ENCODE measurements at places on chromosomes 11 and 22.
A peak's percentile ranks its signal among the peaks of the same experiment; 100 is the strongest.

- no peak for DNase-seq
These were observed at the start of gene MCHR1 for GRCh38 chr22:40679249-40679963. Gene MCHR1 (plus strand): TSS chr22:40679484. CDS start chr22:40679653, 169 bp downstream.

- no peak for DNase-seq
These were observed 8.5 kb downstream of the ELFN2 start for GRCh38 chr22:37418627-37419369.

- DNase-seq = no peak
These were observed 2.9 kb upstream of the MRGPRG start for GRCh38 chr11:3221408-3222002.

- no peak for DNase-seq
These were observed 138.4 kb downstream of the FAT3 start for GRCh38 chr11:92362989-92363388.

DNA sequence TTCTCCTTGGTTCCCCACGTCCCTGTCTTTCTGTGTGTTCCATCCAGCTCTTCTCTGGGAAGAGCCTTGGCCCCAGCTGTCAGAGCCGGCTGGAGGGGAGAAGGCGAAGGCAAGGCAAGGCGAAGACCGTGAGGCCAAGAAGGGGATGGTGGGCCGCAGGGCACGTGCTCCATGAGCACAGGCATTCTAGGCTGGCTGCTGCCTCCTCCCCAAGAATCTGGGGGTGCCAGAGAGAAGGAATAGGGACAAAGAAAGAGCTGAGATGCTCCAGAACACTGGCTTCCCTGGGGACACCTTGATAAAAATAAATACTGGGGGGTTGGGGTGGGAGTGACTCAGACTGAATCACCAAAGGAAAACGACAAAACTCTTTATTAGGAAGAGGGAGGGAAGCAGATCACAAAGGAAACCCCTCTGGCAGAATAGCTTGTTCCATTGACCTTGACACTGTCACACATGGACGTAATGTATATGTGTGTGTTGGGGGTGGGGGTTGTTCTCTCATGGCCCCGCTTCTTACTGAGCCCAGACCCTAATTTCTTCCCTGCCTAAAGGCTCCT, 52.5 kb downstream of the NECTIN1 start:
- no peak for DNase-seq

DNA sequence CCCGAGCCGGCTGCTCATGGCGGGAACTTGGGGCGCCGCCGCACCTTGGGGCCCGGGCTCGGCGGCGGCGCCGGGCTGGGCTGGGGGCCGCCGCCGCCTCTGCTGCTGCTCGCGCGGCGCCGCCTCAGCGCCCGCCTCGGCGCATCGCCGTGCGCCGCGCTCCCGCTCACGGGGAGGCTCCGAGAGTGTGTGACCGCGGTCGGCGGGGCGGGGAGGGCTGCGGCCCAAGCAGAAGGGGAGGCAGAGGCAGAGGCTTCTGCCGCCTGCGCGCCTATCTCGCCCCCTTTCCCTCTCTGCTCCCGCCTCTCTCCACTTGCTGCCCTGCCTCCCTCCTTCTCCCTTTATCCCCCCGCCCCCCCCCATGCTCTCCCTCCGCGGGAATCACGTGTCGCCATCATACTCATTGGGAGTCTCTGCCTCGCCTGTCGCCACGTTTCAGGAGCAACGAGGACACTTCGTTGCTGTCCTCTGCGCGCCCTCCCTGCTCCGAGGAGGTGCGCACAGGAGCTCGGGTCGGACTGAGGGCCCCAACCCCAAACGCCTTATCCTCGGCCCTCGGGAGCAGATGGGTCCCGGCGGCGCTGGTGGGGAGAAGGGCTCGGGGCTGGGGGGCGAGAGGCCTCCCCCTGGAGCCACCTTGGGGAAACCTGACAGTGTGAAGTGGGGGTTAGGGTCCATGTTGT, at the start of gene GUCY1A2:
Gene GUCY1A2, minus strand, starts transcription at position 258 of the 683 bp plus-strand sequence. CDS start 421 bp downstream, outside the sequence.
- no peak for DNase-seq

DNA sequence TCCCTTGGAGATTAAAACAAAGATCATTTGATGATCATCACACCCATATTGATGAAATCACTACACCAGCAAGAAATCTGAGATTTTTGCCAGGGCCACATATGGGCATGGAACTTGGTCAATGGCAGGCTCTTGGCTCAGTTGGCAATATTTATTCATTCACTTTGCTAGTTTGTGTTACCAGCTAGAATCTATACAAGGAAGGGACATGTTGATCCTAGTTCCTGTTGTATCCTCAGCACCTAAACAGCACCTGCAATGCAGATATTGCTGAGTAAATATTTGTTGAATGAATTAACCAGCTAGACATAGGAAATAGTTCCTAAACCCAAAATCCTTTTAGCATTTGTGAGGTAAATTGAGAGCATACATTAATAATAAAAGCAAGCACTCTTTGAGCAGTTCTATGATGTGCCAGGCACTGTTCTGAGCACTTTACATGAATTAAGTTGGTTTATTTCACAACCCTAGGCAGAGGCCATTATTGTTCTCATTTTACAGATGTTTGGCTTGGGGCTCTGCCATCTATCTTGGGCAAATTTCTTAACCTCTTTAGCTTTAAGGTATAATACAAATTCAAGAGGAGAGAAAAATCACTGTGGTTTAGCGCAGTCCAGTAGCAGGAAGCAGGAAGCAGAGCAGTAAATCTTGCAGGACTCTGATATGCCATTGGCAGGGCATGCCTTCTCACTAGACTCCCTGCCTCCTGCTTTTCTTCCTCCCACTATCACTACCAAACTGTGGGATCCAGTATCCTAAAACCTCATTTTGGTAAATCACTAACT, 1.6 kb downstream of the TRIM68 start:
- DNase-seq = no peak

DNA sequence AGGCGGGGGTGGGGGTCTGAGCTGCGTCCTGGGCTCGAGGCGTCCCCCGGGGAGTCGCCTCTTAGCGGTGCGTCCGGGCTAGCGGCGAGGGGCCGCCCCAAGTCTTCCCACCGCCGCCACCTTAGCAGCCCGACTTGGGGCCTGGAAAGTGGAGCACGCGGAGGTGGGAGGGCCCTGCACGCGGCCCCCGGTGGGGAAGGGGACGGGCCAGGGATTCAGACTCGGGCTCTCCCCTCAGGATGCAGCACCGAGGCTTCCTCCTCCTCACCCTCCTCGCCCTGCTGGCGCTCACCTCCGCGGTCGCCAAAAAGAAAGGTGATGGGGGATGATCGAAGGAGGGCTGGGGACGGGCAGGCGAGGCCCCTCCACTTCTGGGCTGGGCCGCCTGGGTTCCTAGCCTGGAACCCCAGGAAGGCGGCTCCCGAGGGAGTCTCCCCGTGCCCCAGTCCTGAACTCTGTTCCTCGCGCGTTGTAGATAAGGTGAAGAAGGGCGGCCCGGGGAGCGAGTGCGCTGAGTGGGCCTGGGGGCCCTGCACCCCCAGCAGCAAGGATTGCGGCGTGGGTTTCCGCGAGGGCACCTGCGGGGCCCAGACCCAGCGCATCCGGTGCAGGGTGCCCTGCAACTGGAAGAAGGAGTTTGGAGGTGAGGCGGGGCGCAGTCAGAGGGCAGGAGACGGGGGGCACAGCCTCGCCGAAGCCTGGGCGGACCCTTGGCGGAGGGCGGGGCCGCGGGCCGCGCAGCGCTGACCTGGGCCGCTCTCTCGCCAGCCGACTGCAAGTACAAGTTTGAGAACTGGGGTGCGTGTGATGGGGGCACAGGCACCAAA, 563 bp downstream of the MDK start:
- no peak for DNase-seq

DNA sequence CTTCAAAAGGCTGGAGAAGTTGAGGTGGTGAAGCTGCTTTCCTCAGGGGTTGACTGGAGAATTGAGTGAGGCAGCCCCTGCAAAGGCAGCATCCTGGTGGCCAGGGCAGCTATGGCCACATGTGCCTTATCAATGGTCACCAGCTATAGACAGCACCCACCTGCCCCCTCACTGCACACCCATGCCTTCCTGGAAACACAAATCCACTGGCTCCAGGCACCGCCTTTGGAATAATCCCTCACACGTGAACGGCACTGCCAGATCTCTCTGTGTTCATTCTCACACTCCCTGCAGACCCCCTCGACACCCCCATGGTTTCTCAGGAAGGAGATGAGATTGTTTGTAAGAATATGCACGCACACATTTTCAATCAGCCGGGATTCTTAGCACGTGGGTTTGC, 1297.8 kb downstream of the TBC1D22A start:
- DNase-seq = no peak

- no peak for DNase-seq
These were observed 54.1 kb downstream of the MAML2 start for GRCh38 chr11:96288915-96289314.

DNA sequence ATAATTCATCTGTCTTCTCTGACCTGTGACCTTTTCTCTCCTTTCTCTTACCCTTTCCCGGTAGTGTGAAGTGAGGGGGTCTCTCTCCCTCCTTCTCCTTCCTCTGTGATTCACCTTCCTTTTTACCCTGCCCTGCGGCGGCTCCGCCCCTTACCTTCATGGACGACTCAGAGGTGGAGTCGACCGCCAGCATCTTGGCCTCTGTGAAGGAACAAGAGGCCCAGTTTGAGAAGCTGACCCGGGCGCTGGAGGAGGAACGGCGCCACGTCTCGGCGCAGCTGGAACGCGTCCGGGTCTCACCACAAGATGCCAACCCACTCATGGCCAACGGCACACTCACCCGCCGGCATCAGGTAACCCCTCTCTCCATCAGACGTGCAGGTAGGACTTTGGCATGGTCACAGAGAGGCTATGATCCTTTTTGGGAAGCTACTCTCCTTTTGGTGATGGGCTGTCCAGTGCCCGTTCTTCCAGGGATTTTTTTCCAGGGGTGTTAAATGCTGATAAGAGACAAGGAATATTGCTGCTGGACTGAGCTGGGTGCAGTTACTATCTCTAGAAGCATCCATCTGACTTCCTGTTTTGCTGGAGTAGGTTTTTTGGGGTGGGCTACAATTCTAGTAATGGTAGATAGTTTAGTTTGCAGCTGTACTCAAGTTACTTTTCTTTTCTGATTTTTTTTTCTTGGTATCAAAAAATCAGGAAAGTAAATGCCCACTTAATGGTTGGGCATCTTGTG, 29.9 kb downstream of the CTNND1 start:
- no peak for DNase-seq

GRCh38 chr11:72015511-72016061, 16.9 kb downstream of the IL18BP start:
- no peak for DNase-seq

- no peak for DNase-seq
These were observed 15.4 kb downstream of the FAM181B start for GRCh38 chr11:82718307-82718706.

DNA sequence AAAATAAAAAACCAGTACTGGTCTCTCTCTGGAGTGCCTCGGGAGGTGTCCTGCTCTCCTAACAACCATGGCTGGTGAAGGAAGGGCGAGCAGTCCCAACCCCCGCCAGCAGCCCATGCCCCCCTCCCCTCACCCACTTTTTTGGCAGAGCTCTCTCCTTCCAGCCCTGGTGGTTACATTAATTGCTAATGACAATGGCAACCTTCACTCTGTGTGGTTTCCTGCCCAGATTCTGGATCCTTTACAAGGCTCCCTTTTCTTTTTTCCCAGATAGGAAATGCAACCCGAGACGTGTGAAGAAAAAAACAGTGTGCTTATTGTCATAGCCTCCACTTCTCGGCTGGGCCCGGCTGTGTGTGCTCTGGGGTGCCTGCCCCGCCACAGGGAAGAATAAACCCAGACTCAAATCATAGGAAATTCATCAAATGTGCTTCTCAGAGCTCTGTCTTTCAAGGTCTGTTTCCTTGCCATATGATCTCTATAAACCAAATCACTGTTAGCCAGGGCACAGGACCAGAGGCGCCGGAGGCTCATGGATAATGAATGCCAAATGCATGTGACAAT, 513.0 kb downstream of the SOX6 start:
- no peak for DNase-seq

GRCh38 chr22:30286813-30287647, 2.3 kb downstream of the CASTOR1 start:
- DNase-seq = peak; percentile 72

DNA sequence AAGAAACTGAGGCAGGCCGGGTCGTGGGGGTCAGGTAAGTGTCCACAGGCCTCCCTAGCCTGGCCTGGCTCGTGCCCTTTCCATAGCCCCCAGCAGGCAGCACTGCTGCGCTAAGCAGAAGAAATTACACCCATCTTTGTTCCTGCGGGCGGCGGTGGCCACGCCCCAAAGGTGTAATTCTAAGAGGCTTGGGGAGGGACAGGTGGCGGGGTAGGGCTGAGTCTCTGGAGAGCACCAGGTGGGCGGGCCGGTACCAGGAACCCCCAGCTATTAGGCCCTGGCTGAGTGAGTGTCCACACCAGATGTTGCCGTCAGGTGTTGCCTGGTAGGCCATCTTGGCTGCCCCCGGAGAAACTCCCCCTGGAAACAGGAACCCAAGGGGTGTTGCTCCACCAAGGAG, 12.3 kb upstream of the ARAP1 start:
- no peak for DNase-seq

DNA sequence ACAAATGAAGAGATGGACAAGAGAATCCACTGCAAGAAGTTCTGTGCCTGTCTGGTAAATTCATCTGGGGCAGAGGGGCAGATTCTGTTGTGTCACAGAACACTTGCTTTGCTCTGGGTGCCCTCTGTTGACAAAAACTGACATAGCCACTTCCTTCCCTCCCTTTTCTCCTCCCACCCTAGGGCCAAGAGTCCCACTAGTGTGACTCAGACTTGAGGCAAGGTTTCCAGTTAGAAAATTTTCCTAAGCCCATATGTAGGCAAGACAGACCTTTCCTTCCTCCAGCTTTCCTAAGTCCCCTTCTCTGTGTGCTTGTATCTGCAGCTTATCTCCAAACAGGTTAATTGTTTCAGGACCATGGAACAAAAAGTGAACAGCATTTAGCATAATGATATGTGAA, 106.8 kb downstream of the RBFOX2 start:
- DNase-seq = no peak
